Left renal cortex interstitium (tissue), 4 donors: ENCODE measurements at places on chromosomes 13 and 19.

- peak; percentile 18 for DNase-seq
Measured at GRCh38 chr19:33175886-33176669, 18.1 kb upstream of the LRP3 start.

- no peak for DNase-seq
Measured at GRCh38 chr19:10805065-10805757, 30.8 kb downstream of the TMED1 start.

GRCh38 chr19:33777351-33777750 lies 19.3 kb upstream of the KCTD15 start:
- no peak for DNase-seq

GRCh38 chr19:33736787-33737186 lies 59.9 kb upstream of the KCTD15 start:
- no peak for DNase-seq

DNA sequence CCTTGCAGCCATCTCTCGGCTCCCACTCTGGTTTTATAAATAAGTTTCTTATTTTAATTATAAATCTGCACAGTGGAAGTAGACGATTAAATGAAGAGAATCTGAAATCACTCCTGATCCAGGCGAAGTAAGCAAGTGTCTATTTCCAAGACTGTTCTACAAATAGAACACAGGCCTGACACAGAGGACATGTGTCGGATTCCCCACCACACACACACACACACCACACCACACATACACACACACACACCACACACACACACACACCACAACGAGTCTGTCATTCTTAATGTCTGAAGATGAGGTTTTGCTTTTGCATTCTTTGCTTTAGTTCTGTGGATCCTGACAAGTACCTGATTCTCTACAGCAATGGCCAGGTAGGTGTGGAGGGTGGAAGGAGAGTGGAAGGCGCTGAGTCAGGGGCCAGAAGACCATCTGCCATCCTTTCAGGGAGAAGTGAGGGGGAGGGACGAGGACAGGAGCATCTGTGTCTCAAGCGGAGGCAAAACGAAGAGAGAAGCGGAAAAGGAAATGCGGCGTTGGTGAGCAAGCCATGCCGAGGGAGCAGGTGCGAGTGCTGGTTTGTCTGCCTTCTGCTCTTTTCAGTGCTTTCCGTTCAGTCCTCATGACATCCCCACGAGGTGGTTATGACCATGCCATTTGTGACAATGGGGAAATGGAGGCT lies 110.2 kb downstream of the TEX26 start:
- no peak for DNase-seq
